ENCODE measurements at places on chromosomes 12 and 14.
A peak's percentile ranks its signal among the peaks of the same experiment; 100 is the strongest.

- no peak for DNase-seq
These were observed 4.1 kb upstream of the PLBD1 start for GRCh38 chr12:14571779-14572178.

DNA sequence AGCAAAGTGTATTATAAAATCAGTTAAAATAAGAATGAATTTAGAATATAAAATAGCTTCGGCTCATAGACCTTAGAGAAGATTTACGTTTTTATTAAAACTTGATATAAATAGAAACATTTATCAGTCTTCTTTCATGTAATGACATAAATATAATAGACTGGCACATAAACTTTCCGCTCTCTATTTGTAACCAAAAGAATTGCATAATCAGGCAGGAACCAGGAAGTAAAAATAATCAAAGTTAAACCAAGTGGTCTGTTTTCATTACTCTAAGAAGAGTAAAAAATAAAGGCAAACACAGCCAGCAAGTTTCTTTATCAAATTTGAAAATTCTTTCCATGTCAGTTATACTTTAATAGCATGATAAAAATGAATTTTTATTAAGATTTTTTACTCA, 46.3 kb upstream of the ATP2A2 start:
- DNase-seq: no peak

GRCh38 chr12:118866346-118866745, 115.0 kb upstream of the SRRM4 start:
- no peak for DNase-seq

DNA sequence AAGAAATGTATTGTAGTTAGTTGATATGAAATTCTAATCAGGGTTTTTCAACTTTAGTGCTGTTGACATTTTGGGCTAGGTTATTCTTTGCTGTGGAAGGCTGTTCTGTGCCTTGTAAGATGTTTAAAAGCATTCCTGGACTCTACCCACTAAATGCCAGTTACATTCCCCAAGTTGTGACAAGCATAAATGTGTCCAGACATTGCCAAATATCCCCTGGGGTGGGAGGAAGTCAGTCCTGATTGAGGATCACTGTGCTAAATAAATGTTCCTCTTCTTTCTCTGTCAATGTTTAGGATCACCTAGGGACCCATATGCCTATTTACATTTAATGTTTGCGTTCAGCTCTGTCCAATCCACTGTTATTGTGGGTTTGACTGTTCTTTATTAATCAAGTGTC, 268.3 kb downstream of the TMTC2 start:
- peak; percentile 10 for DNase-seq

DNA sequence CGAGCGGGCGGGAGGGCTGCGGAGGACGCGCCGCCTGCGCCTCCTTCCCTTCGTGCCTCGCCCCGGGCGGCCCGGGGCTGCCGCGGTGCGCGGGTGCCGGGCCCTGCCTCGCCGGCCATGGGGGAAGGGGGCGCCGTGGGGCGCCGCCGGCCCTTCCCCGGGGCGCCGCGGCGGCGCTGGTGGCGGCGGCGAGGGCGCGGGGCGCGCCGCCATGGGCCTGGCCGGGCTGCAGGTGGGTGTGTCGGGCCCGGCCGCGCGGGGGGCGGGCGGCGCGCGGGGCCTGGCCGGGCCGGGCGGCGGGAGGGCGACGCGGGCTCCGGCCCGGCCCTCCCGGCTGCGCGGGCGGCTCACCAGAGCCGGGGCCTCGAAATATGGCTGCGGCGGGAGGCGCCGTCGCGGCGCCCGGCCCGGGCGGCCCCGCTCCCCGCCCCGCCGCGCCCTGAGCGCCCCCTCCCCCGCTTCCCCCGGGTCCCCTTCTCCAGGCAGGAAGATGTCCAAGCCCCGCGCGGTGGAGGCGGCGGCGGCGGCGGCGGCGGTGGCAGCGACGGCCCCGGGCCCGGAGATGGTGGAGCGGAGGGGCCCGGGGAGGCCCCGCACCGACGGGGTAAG, 5.1 kb downstream of the KMT5A start:
- DNase-seq: no peak

DNA sequence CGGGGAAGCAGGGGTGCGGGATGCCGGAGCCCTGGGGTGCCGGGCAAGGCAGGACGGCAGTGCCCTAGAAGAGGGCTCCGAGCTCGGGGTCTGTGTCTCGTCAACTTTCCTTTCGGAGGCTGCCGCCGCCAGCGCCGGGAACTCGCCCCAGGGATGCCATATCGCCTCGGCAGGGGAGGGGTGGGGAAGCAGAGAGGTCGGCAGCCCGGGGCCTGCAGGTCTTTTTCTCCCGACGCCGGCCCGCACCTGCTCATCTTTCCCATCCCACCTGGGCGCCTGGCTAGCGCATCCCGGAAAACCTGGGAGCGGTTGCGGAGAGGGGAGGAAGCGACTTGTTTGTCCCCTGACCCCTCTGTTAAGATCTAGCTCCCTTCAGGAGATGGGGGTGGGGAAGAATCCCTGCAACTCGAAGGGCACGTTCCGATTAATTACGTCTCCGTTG, 547 bp downstream of the CNTN1 start:
- no peak for DNase-seq

DNA sequence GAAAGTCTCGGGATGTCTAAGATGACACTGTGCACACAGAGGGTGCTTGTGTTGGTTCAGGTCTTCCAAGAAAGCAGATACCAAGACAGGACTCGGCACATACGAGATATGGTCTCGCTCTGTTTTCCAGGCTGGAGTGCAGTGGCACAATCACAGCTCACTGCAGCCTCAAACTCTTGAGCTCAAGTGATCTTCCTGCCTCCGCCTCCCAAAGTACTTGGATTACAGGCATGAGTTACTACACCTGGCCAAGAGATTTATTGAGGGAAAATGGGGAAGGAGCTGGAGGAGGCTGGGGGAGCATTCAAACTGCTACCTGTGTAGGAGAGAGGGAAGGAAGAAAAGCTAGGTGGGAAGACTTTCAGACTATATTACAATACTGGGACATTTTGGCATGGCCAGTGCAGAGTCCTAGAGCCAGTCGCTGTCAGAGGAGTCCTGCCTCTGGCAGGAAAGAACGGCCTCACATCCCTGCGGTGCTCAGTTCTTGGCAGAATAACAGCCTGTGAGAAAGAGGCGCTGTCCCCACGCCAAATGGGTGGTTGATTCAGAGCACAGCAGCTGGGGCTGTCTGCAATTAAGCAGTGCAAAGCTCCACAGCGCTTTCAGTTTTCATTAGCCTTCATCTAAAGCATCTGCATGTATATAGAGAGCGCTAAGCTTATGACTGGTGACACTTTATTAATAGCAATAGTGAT, 18.3 kb downstream of the SLC17A8 start:
- DNase-seq: peak; percentile 11

DNA sequence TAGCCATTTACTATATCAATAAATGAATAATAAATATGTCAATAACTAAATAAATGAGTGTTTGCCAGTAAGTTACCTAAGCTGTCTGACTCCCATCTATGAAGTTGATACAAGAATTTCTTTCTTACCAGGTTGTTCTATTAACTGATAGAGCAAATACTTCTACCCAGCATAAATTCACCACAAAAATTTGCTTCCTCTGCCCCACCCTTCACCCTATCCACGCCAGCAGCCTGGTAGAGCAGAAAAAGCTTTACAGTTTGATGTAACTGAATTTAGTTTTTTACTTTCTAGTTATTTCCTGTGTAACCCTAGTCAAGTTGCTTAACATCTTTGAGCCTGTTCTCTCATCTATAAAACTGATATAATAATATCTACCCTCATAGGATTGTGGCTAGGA, 94.9 kb upstream of the SLC16A7 start:
- DNase-seq: no peak

- DNase-seq: no peak
These were observed 28.3 kb downstream of the FRMD6 start for GRCh38 chr14:51680031-51680430.

DNA sequence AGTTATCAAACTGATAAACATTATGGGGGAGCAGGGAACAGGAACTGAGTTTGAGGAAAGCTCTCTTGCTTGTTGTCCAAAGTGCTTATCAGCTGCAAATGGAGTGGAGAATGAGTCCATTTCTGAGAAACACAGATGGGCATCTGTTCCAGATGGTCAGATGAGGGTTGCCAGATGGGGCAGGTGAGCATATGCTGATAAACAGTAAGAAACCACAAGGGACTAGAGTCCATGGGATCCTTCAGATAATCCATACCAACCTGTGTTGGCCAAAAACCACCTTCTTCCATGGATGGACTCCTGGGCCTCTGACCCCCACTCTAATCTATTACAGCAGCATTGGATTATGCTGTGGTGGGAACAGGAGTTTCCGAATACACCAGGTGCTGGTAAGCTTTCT, 38.3 kb downstream of the GNS start:
- DNase-seq: no peak

DNA sequence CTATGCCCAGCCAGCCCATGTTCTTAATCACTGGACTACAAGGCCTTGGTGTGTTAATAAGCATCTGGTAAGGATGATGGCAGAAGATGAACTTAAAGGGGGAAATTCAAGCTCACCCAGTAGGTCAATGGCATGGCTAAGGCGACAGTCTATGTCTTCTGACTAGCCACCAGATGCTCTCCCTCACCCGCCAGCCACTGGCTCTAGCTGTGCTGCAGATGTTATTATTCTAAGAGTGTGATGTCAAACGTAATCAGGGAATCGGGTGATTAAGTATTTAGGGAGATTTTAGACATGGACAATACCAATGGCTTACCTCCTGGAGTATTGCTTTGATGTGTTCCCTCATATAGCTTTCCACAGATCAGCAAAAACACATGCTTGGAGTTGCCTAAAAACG, 39.2 kb upstream of the MAX start:
- no peak for DNase-seq

- no peak for DNase-seq
These were observed 245.9 kb downstream of the CHST11 start for GRCh38 chr12:104702565-104703139.

GRCh38 chr14:80381807-80382363, 170.6 kb upstream of the DIO2 start:
- no peak for DNase-seq

- peak; percentile 21 for DNase-seq
These were observed 30.8 kb upstream of the HSPB8 start for GRCh38 chr12:119147847-119148448.

DNA sequence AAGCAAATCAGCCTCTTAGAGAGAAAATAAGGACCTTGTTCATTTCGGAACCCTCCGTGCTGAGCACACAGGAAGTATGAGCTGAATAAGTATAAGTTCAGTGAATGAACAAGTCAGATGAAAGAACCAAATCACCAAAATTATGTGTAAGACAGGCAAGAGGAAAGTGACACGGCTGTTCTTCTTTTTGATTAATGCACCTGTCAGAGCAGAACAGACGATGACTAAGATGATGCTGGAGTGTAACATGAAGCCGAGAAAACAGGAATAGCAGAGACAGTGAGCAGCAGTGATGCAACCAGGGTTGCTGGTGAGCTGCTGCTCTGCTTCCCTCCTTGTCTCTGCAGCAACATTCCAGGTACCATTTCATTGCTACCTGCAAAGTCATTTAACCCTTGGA, 861.1 kb downstream of the GALC start:
- no peak for DNase-seq

Data from cerebellar cortex (tissue), 1 donor.